ENCODE measurements at places on chromosomes 3 and 15.

- DNase-seq = no peak
These were observed 41.3 kb upstream of the RARB start for GRCh38 chr3:25386686-25387255.

GRCh38 chr3:126685493-126685892, 18.5 kb upstream of the CHCHD6 start:
- DNase-seq = no peak

GRCh38 chr15:93997071-93997658, 234.2 kb upstream of the MCTP2 start:
- DNase-seq = peak; percentile 25

GRCh38 chr15:69753867-69754266, 301.2 kb downstream of the RPLP1 start:
- peak; percentile 62 for DNase-seq

DNA sequence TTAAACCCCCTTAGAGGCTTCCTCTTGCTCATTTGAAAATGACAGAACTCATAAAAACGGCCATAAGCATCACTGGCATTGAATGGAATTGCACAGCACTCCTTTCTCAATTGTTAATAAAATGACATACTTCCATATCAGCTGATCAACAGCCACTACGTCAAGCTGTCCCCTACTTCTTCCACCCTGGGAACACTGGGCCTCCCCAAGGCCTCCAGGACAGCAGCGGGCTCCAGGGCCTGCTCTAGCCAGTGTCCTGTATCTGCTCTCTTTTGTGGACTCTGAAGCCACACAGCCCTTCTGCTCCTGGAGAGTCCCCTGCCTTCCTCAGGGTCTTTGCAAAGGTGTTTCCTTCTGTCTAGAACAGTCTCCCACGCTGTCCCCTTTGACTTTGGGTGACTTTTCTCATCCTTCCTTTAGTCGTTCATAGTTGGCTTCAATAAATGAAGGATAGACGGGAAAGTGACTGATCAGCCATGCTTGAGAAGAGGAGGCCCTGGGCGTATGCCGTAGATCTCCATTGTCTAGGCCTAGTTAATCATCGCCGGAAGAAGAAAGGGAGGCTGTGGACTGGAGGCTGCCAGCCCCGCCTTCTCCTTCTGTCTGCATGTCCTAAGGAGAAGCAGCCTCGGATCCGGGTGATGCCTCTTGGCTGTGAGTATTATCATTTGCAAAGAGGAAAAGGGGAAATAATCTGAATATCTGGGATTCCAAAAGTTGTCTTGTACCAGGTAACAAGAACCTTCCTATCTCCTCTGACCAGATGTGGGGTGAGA, 4.7 kb upstream of the THSD4 start:
- no peak for DNase-seq

GRCh38 chr3:34284959-34285826, 486.8 kb downstream of the PDCD6IP start:
- DNase-seq = no peak

- DNase-seq = no peak
These were observed 151.8 kb downstream of the SYNPR start for GRCh38 chr3:63429905-63430304.

GRCh38 chr3:98331329-98331728, 22.3 kb upstream of the OR5K4 start:
- DNase-seq = no peak

- DNase-seq = peak; percentile 23
These were observed 65.7 kb downstream of the SHQ1 start for GRCh38 chr3:72782521-72782920.

GRCh38 chr3:64505419-64505818, 182.4 kb downstream of the ADAMTS9 start:
- no peak for DNase-seq

- DNase-seq = no peak
These were observed 225.8 kb upstream of the DPPA4 start for GRCh38 chr3:109563149-109563548.

- no peak for DNase-seq
These were observed 276.9 kb upstream of the CNTN3 start for GRCh38 chr3:74891312-74891711.

- DNase-seq = peak; percentile 7
These were observed 36.0 kb downstream of the TM2D3 start for GRCh38 chr15:101615986-101616848.

DNA sequence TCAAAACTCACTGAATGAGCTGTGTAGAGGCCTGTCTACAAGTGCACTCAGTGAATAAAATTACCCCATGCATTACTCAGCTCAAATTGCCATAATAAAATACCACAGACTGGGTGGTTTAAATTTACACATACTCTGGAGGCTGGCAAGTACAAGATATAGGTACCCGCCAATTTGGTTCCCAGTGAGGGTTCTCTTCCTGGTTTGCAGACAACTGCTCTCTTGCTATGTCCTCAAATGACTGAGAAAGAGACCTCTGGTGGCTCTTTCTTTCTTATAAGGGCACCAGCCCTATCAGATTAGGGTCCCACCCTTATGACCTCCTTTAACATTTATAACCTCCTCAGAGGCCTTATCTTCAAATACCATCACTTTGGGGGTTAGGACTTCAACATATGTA, 237.0 kb downstream of the CPNE4 start:
- DNase-seq = no peak

DNA sequence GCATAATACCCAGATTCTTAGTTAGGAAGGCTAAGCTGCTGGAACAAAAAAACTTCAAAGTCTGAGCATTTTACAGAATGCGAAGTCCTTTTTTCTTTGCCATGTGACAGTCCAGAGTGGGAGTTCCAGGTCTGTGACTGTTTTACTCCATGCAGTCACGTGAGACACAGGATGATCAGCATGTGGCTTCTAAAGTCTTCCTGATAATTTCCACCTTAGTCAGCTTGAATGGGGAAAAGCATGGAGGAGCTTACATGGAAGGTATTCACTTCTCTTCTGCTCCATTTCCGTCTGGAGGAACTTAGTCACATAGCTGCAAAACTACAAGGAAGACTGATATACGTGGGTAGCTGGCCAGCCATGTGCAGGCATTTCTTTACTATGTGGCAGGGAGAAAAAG, 1.7 kb downstream of the SNTN start:
- DNase-seq = no peak

GRCh38 chr3:185959609-185960521, 22.1 kb upstream of the TRA2B start:
- DNase-seq = no peak

GRCh38 chr3:52447512-52448355, 2.8 kb upstream of the SEMA3G start:
- no peak for DNase-seq

- DNase-seq = no peak
These were observed 339.0 kb downstream of the IL5RA start for GRCh38 chr3:2771193-2771592.

DNA sequence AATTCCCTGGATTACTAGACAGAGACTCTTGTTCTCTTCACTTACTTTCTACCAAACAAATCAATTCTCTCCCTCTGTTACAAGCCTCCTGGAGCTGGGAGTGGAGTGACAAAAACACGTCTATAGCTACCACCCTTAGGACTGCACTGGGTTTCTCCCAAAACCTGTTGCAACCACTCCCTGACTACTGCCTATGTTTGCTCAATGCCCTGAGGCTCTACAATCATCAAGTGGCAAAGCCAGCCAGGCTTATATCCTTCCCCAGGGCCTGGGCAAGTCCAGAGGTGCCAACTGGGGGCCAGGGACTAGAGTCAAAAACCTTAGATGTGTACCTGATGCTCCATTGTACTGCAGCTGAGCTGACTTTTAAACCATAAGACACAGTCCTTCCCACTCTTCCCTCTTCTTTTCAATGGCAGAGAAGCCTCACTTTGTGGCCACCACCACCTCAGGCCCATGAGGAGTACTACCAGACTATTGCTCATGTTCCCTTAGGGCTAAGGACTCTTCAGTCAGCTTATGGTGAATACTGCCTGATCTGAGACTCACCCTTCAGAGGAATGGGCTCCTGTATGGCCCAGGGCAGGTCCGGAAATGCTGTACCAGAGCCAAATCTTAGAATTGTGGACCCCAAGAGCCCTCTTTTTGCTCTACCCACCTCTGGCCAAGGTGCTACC, 125.4 kb upstream of the PLCL2 start:
- no peak for DNase-seq

DNA sequence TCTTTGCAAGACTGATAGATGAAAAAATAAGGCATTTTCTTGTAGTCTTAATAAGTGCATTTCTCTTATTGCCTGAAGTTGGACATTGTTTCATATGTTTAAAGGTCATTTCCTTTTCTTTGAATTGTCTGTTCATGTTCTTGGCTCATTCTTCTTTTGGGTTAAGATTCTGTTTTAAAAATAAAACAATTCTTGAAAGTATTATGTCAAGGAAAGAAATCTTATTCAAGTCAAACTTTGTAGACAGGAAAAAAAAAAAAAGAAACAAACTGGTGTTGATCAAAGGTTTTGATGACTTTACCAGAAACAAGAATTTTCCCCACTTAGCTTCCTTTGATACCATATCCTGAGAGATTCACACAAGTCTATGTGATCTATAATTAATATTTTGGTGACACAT, 132.9 kb upstream of the AADACL2 start:
- DNase-seq = no peak

DNA sequence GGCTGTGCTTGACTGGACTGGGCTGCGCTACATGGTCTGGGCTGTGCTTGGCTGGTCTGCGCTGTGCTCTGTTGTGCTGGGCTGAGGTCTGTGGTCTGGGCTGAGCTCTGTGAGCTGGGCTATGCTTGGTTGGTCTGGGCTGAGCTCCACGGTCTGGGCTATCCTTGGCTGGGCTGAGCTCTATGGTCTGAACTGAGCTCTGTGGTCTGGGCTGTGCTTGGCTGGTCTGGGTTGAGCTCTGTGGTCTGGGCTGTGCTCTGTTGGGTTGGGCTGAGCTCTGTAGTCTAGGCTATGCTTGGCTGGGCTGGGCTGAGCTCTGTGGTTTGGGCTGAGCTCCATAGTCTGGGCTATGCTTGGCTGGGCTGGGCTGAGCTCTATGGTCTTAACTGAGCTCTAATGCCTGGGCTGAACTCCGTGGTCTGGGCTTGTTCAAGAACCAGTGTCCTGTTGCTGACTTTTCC, 92.0 kb downstream of the PLXNA1 start:
- no peak for DNase-seq

GRCh38 chr3:111921181-111921580, 57.6 kb upstream of the ABHD10 start:
- no peak for DNase-seq

DNA sequence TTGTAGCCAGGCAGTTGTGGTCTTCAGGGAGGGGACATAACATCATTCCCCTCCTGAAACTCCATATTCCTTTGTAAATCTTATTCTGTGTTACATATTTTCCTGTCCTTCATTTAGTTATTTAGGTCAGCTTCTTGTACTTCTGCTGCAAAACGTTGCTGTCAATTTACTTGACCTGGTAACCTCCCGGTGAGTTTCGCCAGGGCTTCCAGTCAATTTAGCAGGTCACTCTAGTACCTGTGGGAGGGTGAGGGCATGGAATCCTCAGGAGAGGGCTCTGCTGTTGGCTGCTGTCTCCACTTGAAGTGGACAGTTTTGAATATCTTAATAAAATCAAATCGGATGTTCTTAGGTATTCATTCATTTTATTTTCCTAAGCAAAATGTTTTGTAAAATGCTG, 29.6 kb downstream of the FNDC3B start:
- no peak for DNase-seq

- DNase-seq = no peak
These were observed 229.5 kb upstream of the GRM7 start for GRCh38 chr3:6631376-6631775.

DNA sequence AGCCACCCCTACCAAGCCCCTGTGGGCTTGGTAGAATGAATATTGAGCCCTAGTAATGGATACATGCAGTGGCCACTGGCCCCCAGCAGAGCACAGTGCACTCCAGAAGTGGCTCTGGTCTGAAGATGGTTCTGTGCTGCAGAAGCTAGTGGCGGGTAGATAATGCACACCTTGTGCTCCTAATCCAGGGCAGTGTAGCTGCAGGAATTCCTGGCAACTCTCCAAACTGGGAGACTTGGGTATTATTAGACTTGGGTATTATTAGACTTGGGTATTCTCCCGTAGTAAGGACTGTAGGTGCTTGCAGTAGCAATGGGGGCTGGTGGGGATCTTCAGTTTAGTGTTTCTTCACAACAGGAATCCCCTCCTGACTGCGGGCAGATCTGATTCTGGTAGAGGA, 34.7 kb downstream of the NUSAP1 start:
- peak; percentile 7 for DNase-seq

- DNase-seq = peak; percentile 54
These were observed 6.2 kb downstream of the PLA2G4D start for GRCh38 chr15:42087926-42088800.

DNA sequence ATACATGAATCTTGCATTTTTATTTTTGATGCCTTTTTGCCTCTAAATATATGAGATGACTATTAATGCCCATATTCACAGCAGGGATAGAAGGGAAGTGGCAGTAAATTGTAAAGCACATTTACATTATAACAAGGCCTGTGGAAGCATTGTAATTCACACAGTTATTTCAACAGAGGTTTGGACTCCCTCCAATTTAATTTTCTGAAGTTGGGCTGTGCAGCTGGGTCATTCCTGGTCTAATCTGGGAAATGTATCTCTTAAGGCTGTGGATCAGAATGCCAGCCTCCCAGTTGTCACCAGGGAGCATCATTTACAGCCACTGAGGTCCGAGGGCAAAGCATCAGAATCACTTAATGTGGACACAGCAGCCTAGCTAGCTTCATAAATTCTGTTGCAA, 434.5 kb downstream of the MFSD1 start:
- peak; percentile 18 for DNase-seq

GRCh38 chr3:157134620-157135191, 25.2 kb downstream of the CCNL1 start:
- DNase-seq = no peak

DNA sequence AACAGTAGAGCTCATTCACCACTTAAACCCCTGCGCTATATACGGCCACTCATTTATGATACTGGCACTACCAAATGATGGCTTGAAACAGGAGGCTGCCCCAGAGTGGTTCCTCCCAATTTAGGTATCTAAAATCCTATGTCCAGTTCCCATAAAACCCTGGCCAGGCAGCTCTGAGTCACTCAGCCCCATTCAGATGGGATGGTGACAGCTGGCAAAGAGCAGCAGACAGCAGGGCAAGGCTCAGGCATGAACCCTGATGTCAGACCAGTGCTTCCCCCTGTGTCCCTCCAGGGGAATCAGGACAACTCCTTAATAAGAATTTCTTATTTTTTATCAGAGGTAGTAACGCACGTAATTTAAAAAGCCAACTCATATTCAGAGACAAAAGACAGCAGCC, 77.2 kb upstream of the RNU6-1 start:
- peak; percentile 42 for DNase-seq

GRCh38 chr15:42921342-42921731, 759 bp upstream of the TTBK2 start:
- DNase-seq = no peak

DNA sequence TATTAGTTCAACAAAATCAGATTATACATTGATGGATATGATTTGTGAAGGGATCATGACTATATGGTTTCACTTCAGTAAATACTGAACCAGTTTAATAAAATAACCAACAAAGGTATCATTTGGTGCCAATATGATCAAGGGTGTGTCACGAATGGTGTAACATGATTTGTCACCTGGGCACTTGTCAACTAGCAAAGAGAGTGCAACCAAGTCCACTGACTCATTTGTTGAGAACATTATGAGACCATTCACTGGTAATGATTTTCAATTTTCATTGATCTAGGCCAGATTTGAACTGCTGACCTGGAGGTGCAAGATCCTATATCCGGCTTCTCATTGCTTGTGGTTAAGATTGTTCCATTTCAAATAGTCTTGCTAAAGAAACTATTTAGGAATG, 1037.9 kb downstream of the ROBO2 start:
- no peak for DNase-seq

GRCh38 chr15:40593165-40593564, 884 bp upstream of the KNL1 start:
- no peak for DNase-seq

Data from NCI-H524 (cell line).